DMS53 (cell line): ENCODE measurements at places on chromosomes 1 and 21.

DNA sequence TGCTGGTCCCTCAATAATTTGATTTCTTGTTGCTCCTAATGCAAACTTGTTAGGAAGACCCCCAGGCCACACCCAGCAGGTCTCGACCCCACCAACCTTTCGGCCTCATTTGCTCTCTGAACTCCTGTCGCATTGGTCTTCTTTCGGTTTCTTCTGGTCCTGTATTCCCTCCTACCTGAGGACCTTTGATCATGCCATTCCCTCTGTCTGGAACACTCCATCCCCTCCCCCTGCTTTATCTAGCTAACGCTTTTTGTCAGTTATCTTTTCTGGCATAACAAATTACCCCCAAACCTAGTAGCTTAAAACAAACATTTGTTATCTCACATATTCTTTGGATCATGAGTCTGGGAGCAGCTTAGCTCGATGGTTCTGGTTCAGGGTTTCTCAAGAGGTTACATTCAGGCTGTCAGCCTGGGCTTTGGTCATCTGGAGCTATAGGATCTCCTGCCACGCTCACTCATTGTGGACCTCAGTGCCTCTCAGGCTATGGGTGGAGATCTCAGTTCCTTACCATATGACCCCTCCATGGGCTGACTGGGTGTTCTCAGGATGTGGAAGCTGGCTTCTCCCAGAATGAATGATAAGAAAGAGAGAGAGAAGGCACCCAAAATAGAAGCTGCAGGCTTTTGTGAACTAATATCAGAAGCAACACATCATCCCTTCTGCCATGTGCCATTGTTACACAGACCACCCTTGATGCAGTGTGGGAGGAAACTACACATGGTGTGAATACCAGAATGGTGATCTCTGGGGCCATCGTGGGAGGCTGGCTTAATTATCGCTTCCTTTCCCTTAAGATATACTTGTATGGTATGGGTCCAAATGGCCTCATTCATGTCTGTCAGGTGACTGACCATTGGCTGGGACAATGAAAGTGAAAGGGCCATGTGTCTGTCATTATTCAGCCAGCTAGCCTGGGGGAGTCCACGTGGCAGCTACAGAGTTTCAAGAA lies 29.1 kb upstream of the BCAR3 start:
- DNase-seq = no peak

- DNase-seq = peak; percentile 69
Observed at GRCh38 chr1:204975568-204976235, 67.3 kb upstream of the CNTN2 start.

DNA sequence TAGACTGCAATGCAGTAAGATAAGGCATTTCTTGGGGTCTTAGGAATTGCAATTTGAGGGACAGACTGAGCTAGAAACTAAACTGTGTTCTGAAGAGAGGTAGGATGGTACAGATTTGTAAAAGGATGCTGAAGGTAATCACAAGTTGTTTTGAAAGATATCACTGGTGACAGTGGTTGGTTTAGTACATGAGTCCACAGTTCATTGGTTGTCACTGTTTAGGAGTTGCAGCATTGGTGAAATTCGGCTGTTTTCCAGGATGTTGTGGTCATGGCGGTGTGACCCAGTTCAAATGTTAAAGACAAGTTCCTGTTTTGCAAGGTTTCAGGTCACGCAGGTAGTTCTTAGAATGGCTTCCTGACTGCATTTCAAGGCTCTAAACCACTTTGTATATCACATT lies 292.8 kb upstream of the B3GALT2 start:
- DNase-seq = no peak

DNA sequence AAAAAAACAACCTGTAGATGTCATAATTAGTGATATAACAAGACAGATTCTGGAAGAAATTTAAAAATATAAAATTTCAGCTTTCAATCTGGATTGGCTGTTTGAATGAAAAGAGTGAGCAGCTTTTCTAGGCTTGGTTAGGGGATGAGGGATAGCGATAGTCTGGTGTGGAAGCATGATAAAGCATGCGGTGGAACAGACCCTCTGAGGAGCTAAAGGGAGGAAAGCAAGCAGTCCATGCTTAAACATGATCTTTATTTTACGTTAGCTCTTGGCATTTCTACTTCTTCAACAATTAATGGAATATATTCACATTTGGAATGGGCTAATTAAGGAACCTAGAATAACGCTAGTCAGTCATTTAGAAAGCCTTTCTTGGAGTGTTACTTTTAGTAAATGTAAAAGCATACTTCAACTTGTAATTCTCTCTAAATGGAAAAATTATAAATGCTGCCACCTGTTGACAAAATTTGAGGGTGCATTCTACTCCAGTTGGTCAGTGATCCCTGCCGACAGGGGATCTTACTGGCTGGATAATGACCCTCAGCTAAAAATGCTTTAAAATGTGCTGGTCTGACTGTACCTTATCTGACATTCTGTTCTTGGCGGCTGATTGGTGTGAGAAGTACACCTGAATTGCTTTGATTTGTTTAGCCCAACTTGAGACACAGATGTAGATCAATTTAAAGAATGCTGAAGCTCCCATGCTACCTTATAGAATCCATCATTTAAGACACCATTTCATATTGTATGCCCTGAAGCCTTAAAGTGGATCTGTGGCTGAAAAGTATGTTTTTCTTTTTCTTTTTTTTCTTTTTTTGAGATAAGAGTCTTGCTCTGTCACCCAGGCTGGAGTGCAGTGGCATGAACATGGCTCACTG lies 61.2 kb downstream of the AK4 start:
- DNase-seq = peak; percentile 73

- no peak for DNase-seq
Observed at GRCh38 chr1:171515299-171515698, 30.0 kb downstream of the PRRC2C start.

- peak; percentile 52 for DNase-seq
Observed at GRCh38 chr1:37919277-37919676, 27.6 kb downstream of the INPP5B start.

DNA sequence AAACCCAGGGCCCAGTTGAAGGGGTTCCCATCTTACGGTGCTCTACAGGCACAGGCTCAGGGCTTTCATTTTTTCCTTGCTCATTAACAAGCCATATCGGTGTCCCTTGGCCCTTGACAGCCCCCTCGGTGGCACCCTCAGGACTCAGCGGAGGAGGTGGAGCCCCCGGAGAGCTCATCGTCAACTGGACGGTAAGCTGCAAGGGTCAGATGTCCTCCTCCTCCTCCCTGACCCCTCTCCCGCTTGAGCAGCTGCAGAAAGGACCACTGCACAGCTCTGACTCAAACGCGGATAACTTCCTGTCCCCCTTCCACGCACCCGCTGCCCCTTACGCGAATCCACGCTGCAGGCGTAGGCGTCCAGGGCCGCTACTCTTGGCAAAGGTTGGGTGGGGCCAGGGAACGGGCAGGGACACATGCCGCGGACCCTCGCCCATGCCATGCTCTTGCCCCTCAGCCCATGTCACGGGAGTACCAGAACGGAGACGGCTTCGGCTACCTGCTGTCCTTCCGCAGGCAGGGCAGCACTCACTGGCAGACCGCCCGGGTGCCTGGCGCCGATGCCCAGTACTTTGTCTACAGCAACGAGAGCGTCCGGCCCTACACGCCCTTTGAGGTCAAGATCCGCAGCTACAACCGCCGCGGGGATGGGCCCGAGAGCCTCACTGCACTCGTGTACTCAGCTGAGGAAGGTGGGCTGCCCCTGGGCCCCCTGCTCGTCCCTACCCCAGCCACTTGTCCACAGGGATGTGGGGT lies 14.7 kb downstream of the TMEM81 start:
- peak; percentile 68 for DNase-seq

- DNase-seq = peak; percentile 93
Observed at GRCh38 chr1:181117648-181118449, 29.3 kb downstream of the IER5 start.

GRCh38 chr1:78303620-78304019 lies 187.2 kb upstream of the PTGFR start:
- no peak for DNase-seq

DNA sequence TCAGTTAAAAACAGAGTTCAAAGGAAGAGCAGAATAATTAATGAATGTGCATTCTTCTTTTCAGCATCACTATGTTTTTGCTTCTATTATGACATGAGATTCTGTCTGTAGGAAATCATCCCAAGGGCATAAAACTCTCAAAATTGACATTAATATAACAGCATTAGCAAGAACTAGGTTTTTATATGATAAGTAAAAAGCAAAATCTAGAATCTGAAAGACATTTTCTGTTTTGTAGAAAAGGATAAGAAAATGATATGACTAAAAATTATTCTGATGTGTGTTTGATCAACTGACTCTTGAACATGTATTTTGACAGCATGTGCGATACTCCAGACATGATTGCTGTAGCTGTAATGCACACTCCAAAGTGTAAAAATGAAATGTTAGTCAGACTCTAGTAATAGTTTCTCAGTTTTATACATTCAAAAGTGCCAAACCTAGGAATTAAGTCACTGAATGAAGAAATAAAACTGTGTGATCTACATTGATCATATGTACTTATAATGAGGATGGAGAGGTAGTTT lies 197.3 kb downstream of the NCAM2 start:
- DNase-seq = no peak

DNA sequence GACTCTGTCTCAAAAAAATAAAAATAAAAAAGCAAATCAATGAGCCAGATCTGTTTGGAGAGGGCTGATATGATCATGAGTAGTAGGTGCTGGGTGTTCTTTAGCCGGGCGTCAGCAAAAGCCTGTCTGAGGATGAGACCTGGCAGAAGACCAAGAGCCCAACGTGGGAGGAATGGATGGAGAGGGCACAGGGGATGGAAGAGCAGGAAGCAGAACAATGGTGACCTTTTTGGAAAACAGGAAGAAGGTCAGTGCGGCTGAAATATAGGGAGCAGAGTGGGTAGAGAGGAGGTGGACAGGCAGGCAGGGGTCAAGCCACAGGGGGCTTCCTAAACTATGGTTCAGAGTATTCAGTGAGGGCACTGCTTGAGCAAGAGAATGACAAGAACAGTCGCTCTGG lies 30.9 kb downstream of the VWA5B1 start:
- no peak for DNase-seq

DNA sequence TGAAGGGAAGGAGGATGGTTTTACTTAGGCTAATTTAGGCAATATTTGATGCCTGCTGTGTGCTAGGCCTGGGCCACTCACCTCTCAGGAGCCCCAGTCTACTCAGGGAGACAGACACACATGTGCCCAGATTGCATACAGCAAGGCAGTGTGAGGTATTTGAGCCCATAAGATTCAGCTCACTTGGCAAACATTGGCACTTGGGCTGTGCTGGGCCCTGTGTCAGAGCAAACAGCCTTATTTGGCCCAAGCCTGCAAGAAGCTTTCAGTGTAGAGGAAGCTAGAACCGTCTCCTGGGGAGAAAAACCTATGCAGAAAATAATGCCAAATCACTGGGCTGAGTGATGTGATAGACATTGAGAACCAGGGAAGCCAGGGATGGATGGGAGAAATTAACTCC lies 3.9 kb upstream of the SYNC start:
- no peak for DNase-seq

- peak; percentile 51 for DNase-seq
Observed at GRCh38 chr1:245105815-245106410, 48.9 kb upstream of the KIF26B start.

DNA sequence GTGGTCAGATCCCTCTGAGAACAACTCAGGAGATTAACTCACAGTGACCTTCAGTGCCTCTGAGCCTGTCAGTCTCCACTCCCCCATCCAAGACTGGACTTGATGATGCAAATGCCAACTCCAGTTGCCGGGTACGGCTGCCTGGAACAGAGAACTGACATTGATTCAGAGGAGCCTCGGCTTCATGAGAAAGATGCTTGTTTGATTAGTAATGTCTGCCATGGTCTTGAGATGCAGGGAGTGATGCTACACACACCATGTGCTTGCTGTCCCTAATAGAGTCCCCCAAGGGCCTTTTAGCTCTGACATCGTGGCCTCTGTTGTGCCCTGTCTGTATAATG lies 51.8 kb upstream of the LRP8 start:
- DNase-seq = no peak

GRCh38 chr1:106456832-106457231 lies 599.6 kb upstream of the PRMT6 start:
- DNase-seq = no peak

DNA sequence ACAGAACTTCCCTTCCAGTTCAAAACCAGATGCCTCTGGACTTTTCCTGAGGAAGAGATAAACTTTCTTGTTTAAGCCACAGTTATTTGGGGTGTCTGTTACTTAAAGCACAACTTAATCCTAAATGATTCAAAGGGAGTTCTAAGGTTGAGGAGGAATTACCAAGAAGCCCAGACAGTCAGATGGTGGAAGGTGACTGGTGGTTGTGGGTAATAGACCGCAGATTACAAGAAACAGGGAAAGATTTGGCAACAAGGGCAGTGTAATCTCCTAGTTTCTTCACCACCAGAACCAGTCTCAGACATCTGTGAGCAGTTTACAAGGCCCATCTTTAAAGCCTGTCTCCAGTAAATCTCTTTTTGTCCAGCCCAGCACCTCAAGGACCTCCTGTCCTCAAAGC lies 130.1 kb upstream of the CTTNBP2NL start:
- DNase-seq = no peak

DNA sequence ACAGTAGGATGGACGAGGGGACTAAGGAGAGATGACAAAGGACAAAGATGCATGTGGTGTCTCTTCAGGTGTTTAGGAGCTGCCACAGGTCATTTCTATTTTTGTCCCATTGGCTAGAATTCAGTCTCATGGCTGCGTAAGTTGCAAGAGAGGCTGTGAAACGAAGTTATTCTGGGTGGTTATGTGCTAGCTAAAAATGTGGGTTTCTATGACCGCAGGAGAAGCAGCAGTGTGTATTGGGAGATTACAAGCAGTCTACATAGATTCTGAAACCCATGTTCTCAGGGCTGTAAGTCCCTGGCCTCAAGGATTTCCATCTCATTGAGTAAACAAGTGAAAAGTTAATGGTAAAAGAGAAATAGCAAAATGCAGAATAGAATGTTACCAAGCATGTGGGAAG lies 110.7 kb downstream of the SPATA46 start:
- no peak for DNase-seq

- DNase-seq = no peak
Observed at GRCh38 chr1:235090406-235091069, 38.1 kb downstream of the TOMM20 start.

DNA sequence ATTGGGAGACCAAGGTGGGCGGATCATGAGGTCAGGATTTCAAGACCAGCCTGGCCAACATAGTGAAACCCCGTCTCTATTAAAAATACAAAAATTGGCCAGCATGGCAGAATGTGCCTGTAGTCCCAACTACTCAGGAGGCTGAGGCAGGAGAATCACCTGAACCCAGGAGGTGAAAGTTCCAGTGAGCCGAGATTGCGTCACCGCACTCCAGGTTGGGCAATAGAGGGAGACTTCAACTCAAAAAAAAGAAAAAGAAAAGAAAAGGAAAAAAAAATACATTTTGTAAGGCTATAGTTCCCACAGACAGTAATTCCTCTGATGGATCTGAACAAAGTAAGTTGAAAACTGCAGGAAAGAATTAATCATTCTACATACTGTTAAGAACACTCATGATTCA lies 48.1 kb upstream of the CD46 start:
- DNase-seq = no peak
